Stimulated activated CD4-positive, alpha-beta T cell treated with anti-CD3 and anti-CD28 coated beads, Interleukin-4, amount 100 ng/mL, for 24 hours (primary cell): ENCODE measurements at places on chromosomes 5 and 9.

DNA sequence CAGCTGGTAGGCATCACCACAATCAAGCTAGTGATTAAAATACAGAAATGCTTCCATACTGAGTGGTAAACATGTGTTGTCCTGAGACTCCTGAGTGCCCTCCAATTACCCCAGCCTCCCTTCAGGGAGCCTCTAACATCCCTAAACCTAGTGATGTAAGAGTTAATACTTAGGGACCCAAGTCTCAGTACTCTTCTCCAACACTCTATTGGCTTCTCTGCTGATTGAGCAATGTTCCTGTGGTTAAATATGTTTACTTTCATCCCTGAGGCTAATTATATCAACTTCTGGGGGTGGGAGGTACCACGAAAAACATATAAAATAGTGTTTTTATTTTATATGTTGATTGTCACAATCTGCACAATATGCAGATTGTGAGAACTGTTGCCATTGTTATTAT lies 5.0 kb downstream of the GRXCR2 start:
- DNase-seq = no peak

DNA sequence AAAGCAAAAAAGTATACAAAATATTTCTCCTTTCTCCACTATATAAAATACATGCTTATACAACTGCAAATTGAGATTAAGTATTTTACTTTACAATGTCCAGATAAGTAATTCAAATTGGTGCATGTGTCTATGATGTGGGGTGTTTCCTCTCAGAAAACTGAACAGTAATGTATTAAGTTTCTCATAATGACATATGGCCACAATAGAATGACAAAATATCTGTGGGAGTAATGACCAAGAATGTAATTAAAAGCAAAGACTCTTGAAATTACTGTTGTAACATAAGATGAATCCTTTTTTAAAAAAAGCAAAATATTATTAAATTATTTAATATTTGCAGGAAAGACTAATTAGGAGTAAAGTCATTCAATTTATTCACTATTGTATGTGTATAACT lies 155.1 kb downstream of the RFX3 start:
- DNase-seq = no peak

DNA sequence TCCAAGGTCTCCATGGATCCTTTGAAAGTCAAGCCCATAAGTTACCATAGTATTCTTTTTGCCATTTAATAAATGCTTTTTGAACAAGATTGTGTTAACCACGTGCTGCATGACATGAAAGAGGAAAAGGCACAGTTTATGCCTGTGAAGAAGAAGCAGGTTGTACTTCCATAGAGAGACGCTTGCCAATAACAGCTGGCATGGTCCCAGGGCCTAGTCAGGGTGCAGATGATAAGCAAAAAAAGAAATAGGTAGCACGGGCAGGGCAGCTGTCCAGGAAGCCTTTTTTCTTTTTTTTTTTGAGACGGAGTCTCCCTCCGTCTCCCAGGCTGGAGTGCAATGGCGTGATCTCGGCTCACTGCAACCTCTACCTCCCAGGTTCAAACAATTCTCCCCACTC lies 71.8 kb upstream of the CLINT1 start:
- no peak for DNase-seq

GRCh38 chr9:127166651-127167524 lies 44.5 kb upstream of the ANGPTL2 start:
- DNase-seq = no peak

GRCh38 chr9:33289496-33289895 lies 820 bp upstream of the NFX1 start:
- peak; percentile 44 for DNase-seq

DNA sequence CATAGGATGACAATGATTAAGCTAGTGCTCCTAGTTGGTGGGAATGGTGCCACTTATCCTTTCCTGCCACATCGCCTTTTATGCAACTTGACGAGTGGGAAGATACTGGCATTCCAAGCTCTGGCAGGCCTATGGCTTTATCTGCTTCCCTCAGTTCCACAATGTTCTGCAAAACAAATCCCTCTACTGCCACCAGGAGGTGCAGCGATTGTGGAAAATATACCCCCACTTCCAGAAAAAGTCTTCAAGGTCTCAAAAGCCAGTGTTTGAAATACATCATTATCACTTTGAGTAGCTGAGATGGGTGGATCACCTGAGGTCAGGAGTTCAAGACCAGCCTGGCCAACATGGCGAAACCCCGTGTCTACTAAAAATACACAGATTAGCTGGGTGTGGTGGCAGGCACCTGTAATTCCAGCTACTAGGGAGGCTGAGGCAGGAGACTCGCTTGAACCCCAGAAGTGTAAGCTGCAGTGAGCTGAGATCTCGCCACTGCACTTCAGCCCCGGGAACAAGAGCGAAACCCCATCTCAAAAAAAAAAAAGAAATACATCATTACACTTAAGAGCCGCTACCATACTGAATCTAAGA lies 3.4 kb downstream of the CLINT1 start:
- peak; percentile 18 for DNase-seq

- no peak for DNase-seq
Observed at GRCh38 chr9:115978659-115979096, 174.9 kb upstream of the PAPPA start.

- DNase-seq = peak; percentile 61
Observed at GRCh38 chr9:133148199-133149129, 15.2 kb downstream of the GBGT1 start.
